ENCODE measurements at places on chromosomes 1 and 21.
A peak's percentile ranks its signal among the peaks of the same experiment; 100 is the strongest.

DNA sequence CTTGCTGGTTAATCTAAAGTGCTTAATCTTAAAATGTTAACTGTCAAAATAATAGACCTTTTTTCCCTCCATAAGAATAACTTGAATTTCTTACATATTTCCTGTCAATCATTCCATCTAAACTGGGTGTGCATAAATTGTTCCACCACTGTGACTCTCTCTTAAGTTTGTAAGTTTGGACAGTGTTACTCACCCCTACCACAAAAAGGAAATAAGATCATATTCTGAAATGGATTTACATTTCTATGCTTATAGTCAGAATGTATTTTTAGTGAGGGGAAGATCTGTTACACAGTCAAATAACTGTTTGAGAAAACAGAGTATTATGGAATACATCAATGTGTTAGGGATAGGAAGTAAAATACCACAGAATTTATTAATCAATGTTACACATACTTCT lies 109.6 kb upstream of the DPYD start:
- no peak for DNase-seq

DNA sequence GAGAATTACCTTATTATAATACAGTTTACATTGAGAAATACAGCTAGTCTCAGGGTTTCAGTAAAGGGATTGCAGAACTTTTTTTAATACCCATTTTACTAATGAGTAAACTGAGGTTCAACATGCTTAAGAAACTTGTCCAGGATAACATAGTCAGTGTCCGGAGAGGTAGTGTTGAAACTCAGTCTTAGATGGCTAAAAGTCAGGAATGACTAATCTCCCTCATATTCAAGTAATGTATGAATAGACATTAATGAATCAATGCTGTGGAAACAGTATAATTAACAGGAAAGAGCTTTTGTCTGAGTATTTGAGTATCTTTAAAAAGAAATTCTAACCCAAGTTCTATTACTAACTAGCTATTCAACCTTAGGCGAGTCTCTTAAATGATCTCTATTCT lies 397.6 kb downstream of the PLA2G4A start:
- DNase-seq: no peak

GRCh38 chr1:116330342-116330652 lies 42.7 kb upstream of the ATP1A1 start:
- no peak for DNase-seq

- DNase-seq: no peak
Measured at GRCh38 chr1:10671622-10672342, 124.7 kb downstream of the CASZ1 start.

DNA sequence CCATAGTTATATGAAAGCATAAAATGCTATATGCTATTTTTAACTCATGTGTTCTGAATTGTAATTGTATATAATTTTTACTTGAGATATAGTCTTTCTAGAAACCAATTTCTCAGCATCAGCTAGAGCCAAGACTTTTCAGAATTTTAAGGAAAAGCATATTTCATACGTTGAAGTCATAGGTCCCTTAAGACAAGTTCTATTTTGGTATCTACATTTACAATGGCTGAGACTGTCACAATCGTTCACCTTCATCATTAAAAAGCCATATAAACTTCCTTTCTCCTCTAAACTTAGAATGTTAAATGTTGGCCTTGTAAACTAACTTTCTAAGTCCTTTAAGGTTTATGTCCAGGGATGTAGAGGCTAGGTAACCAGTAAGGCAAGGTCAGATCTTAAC lies 104.1 kb downstream of the LRRC40 start:
- no peak for DNase-seq

GRCh38 chr1:18936814-18937481 lies 19.5 kb downstream of the IFFO2 start:
- DNase-seq: no peak

- DNase-seq: no peak
Measured at GRCh38 chr1:150150133-150151021, 661 bp downstream of the PLEKHO1 start.

GRCh38 chr1:226679262-226679661 lies 59.8 kb downstream of the ITPKB start:
- DNase-seq: peak; percentile 26

DNA sequence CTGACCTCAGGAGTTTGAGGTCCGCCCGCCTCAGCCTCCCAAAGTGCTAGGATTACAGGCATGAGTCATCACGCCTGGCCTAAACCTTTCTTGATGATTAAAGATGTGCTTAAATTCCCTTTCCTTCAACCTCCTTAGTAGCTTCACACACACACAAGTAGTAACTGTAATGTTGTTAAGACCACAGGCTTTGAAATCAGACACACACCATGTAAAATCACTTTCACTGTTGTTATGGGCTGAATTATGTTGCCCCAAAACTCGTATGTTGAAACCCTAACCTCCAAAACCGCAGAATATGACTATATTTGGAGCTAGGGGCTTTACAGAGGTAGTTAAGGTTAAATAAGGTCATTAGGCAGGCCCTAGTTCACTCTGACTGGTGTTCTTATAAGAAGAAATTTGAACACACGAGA lies 180.2 kb downstream of the NR5A2 start:
- DNase-seq: no peak

- DNase-seq: no peak
Measured at GRCh38 chr1:190098107-190098506, 379.6 kb downstream of the BRINP3 start.

DNA sequence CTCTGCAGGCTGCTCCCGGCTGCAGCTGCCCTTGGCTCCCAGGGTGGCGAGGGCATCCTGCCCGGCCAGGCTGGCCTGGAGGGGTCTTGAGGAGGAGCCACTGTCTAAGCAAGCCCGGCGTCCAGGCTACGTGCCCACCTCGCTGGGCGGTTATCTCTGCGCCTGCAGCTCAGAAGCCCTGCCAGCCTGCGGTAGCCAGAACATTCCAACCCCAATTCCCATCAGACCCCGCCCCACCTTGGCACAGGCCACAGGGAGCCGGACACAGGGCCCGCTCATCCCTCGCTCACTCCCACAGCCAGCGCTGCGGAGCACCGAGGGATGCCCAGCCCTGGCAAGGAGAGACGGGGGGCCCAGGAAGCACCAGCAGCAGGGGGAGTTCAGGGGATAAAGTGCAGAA lies 53.9 kb downstream of the MEGF6 start:
- no peak for DNase-seq

- DNase-seq: no peak
Measured at GRCh38 chr1:3626025-3626424, 1.2 kb downstream of the TPRG1L start.

DNA sequence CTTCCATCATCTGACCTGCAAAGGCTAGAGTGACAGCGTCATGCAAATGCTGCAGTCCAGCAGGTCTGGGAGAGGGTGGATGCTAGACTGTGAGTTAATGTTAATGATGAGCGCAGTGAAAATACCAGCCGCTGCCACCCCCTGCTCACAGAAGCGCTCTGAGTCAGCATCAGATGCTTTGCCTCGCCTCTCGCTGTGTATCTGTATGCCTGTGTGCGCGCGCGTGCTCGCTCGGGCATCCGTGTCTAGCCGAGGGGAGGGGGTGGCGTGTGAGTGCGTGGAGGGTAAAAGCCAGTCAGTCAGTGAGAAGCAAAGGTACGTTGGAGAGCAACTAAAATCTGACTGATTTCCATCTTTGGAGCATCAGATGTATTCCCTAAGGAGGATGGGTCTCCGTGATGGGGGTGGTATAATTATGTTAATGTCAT lies 858.7 kb downstream of the USP25 start:
- DNase-seq: no peak

- DNase-seq: peak; percentile 52
Measured at GRCh38 chr1:62796221-62796620, 12.3 kb downstream of the ATG4C start.

GRCh38 chr1:41481109-41481775 lies 3.2 kb downstream of the EDN2 start:
- DNase-seq: no peak

All from GF-D8 (cell line).